Mucosa of descending colon (tissue), 3 donors: ENCODE measurements at places on chromosomes 1 and 21.

DNA sequence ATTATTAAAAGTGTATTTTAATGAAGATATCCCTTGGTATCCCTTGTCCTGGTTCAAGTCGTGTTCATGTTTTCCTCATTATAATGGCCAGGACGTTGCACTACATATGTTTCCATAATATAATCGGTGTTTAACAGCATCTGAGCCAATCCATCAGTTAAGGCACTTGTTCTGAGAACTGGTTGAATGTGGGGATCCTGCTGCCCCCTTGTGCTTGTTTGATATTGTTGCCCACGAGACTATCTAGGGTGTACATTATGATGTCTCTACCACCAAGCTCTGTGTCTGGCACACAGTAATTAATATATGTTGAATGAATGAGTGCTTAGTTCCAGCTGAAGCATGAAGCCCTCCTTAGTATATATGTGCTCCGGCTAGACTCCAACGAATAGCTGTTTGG, 193.0 kb downstream of the CACNA1E start:
- DNase-seq = no peak

GRCh38 chr1:212595787-212596714, 12.5 kb upstream of the ATF3 start:
- no peak for DNase-seq

GRCh38 chr1:31371121-31371959, 1.5 kb downstream of the FABP3 start:
- no peak for DNase-seq

GRCh38 chr21:34252751-34253150, 111.1 kb upstream of the KCNE2 start:
- no peak for DNase-seq

DNA sequence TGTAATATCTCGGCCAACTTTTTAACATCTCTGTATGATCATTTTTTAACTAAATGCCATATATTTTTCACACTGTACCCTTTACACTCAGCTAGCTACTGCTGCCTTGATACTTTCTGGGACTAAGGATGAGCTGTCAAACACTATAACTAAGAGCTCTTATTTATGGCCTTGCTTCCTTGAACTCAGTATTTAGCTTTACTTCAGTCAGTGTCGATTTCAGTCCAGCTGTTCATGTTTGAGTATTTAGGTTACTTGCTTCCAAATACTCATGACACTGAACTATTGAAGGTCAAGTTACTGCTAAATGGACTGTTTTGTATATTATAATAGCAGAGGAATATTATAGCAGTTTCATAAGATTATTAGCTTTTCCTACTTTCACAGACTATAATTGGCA, 25.9 kb upstream of the USP25 start:
- no peak for DNase-seq

DNA sequence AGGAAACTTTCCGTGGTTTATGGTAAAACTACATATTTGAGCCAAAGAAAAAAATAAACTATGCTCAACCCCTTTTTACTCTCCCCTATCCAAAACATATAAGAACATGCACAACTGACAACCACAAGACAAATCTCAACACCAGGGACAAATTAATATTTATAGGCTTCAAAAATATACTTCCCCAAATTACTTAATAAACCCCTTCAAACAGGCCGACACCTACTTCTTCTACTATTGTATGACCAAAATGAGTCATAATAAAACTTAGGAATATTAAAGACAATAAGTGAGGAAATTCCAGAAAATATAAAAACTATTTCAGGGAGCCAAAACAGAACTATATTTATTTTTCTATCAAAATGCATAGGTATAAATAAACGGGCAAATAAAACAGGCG, 71.5 kb downstream of the TGFBR3 start:
- no peak for DNase-seq

- DNase-seq = no peak
These were observed 68.4 kb upstream of the DPYD start for GRCh38 chr1:97989094-97989680.

DNA sequence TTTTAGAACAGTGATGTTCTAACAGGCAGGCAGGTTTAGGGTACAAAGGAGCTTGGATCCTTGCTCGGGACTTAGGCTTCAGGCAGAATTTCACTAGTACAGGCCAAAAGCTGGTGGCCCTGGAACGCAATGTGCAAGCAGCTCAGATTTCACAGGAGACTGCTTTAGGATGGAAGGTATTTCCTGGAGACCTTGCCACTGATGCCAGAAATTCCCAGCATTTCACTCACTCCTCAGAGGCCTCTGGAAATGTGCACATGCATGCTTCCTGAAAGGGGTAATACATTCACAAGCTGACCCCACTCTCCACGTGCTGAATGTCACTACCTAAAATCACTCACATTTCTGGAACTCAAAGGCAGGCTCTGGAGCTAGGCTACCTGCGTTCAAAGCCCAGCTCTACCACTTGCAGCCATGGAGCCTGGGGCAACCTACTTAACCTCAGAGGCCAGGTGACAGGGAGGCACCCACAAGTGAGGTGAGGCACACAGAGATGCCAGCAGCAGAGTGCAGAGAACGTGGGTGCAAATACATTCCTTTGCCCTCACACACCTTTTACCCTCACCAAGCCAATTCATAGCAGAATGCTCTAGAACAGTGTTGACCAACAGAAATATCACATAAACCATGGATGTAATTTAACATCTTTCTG, 56.5 kb downstream of the CDC7 start:
- no peak for DNase-seq

DNA sequence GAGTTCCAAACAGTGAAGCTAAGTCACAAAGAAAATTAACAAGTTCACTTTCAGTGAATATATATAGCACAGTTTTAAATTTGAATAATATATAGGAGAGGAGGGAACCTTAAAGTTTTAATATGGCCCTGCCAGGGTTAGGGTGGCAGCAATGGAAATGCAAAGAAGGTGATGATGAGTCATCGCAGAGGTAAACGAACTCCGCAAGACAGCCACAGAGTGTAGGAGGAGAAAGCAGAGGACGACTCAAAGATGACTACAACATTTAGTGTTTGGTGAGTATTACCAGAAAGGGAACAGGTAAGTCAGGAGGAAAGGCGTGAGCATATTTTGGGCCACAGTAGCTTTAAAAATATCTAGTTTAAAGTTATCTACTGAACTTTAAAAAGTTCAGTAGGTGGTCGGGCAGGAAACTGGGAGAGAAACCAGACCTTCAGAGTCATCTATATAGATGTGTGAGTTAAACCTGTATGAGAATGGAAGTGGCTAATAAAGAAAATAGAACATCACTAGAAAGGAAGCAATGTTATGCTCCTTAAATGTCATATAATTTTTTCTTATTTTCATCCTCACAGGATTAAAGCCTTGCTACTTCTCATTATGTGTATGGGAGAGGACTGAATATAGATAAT, 75.7 kb downstream of the UCHL5 start:
- no peak for DNase-seq

GRCh38 chr1:166900987-166901386, 24.9 kb upstream of the TADA1 start:
- DNase-seq = no peak

DNA sequence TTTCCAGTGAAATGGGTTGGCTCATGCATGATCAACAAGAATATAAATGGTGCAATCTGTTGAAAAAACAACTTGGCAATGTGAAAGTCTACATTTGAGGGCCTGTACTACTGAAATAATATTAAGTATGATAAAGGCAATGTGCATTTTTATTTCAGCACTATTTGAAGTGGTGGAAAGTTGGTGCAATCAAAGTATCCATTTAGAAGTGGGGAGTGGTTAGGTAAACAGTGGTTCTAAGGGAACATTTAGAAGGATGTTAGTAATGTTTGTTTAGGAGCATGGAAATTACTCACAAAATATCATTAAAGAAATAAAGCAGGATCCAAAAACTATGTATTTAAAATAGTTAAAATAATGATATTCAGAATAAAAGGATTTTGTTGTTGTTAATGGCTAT, 60.2 kb downstream of the CHRM3 start:
- no peak for DNase-seq

DNA sequence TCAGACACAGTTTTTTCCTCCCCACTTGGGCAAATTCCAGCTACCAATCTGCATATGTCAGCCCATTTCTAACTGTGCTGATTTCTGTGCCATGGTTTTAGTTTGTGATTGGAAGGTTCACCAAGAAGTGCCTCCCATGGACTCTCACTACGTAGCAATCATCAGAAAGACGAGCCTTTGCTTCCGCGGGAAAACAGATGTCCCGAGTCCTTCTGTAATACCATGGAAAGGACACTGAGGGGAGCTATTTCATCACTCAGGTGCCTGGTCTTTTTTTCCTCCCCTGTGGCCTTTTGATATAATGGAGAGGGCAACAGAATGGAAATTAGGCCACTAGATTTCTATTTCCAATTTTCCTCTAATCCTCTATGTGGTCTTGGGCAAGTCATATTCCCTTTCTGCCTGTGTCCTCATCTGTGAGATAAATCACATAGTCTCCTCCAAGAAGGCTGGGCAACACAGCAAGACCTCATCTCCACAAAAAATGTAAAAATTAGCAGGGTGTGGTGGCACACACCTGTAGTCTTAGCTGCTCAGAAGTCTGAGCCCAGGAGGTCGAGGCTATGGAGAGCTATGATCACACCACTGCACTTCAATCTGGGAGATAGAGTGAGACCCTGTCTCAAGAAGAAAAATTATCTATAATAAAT, 24.8 kb downstream of the LEMD1 start:
- no peak for DNase-seq

GRCh38 chr1:206114692-206115640, 2.2 kb downstream of the AVPR1B start:
- DNase-seq = no peak

DNA sequence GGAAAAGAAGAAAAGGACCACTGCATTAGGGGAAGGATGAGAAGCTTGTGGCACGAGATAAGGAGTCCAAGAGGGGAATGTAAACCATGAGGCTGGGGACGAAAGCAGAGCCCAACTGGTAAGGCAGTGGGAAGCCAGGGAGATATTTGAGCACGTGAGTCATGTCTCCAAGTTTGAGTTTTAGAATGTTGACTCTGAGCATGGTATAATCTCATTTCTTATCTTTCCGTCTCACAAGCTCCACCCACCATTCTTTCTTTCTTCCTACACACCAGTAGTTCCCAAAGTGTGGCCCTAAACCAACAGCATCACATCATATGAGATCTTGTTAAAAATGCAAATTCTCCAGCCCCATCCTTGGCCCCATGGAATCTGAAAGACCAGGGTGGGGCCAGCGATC, 145.3 kb downstream of the PLPP3 start:
- no peak for DNase-seq

GRCh38 chr1:53279296-53280200, 41.2 kb upstream of the MAGOH start:
- no peak for DNase-seq

DNA sequence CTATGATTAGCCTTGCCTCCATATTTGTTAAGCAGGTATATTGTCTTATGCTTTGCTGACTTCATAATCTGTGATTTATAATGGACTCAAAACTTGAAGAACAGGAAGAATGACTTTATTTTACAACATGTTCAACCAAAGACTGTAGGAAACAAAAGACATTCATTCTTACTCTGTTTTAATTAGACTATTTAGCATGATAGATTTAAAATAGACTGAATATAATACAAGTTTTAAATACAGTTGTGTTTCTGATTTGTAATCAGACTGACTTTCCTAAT, 63.1 kb downstream of the CDC14A start:
- DNase-seq = no peak

DNA sequence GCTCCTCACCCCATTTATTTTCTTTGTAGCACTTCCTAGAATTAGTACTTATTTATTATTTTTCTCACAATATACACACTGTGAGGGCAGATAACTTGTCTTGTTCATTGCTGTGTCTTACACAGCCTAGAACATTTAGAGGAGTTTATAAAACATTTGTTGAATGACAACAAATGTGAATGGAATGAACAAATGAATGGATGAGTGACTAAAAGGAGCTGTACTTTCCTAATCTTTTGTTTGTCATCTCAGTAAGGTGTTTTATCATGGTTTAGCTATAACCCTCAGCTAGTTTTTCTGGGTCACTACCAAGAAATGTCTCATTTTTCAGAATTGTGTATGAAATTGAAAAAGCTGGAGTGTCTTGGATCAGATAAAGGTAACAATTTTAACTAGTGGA, 239.3 kb upstream of the KCNK2 start:
- no peak for DNase-seq

DNA sequence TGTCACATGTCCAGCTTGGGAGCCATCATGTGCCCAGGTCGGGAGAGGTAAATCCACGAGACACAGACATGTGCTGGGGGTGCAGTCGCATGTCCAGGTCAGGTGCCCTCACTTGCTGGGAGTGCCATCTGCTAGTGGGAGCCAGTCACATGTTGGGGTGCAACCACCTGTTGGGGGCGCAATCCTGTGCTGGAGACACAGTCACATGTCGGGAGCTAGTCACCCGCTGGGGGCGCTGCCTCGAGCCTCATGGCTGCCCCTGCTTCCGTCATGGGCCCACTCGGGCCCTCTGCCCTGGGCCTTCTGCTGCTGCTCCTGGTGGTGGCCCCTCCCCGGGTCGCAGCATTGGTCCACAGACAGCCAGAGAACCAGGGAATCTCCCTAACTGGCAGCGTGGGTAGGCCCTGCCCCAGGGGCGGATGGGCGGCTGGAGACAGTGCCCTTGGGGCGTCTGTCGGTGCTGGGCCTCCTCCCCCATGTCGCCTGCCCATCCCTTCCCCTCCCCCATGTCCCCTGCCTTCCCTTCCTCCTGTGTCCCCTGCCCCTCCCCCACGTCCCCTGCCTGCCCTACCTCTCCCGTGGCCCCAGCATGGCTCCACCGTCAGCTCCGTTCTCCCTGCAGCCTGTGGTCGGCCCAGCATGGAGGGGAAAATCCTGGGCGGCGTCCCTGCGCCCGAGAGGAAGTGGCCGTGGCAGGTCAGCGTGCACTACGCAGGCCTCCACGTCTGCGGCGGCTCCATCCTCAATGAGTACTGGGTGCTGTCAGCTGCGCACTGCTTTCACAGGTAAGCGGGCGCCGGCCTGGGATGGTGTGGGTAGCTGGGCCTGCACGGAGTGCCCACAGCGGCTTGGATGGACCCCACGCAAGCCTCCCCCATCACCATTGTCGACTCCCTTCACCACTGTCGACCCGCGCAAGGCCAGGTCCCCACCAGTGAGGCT, at the start of gene PRSS38:
PRSS38 (plus strand) TSS at position 208 of the 942 bp plus-strand sequence; CDS start at position 250, 42 bp downstream.
- DNase-seq = no peak
